ENCODE measurements at places on chromosomes 1 and 21. TPM values are rescaled to one million over a fixed set of nuclear protein-coding genes. Genes with fewer than 3 reads are reported as not detected.

Gene ARMH1
- total RNA-seq: 6.7 TPM

Gene ZBTB7B
- total RNA-seq: 14.0 TPM

Gene CD5L
- total RNA-seq: not detected

Gene FALEC
- not detected for total RNA-seq

Gene IL19
- not detected for total RNA-seq

Gene BTBD8
- 151 TPM for total RNA-seq

Gene HSD3B1
- not detected for total RNA-seq

Gene PPP1R15B
- 62.1 TPM for total RNA-seq

Measured in camera-type eye (tissue), 1 donor.